ENCODE measurements at places on chromosomes 5 and 9.

DNA sequence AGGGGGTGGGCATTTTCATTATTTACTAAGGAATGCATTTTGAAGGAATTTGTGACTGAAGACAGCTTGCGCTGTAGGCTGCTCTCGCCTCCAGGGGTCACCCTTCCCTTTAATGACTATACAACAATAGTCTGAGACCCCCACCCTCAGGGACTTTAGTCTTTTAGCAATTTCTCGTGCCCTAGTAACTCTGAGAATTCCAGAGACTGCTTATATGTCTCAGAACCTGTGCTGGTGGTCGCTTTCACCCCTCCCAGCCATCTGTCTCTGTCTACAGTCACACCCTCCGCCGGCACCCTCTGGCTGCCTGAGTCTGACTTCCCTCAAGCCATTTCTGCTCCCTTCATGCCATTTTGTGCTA lies 671.4 kb downstream of the NR2F1-AS1 start:
- no peak for DNase-seq

- DNase-seq, result peak; percentile 28
Measured at GRCh38 chr9:33446240-33446945, 1.0 kb downstream of the AQP3 start.

DNA sequence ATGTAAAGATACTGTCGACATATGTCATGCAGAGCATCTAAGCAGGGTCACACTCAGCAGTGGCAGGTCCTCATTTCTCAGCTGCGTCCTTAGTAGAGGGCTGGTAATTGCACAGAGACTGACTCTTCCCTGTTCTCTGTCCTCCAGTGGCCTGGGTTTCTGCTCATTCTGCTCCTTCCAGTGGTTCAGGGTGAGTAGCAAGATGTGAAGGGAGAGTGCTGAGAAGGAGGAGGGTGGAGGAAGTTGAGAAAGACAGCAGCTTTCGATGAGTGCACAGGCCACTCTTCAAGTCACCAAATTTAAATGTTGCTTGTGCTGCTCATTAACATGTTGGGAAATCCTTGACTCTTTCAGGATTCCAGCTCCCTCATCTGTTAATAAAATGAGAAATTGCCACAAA lies 203.9 kb downstream of the FBXL7 start:
- no peak for DNase-seq

GRCh38 chr5:102794047-102794446 lies 38.9 kb downstream of the PAM start:
- DNase-seq, result no peak

DNA sequence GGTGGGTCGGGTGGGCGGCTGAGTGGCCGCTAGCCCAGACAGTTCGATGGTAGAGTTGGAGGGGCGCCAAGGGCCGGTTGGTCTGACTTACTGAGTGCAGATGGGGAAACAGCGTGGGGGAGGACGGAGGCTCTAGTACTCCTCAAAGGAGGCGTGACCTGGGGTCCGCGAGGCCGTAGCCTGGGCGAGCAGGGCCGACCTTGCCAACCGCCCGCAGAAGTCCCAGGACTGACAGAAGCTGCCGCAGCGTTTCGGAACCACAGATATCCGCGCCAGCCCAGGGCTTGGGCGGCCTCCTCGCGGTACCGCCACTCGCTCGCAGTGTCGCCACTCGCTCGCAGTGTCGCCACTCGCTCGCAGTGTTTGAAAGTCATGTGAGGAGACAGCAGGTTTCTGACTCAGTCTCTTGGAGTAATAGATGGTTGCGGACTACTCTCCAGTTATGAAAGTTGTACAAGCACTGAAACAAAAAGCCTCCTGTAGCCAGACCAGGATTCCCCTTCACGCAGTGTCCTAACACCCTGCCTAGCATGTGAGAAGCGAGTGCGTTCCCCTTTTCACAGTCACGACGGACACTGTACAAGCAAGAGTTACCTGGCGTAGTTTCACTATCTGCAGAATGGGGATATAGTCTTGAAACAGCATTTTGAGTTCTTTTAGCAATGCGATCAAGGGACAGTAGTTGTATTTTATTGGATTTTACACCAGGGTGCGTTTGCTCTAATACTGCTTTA lies 674 bp downstream of the TMEM38B start:
- peak; percentile 81 for DNase-seq

- no peak for DNase-seq
Measured at GRCh38 chr5:61687371-61687770, 355.3 kb downstream of the ZSWIM6 start.

GRCh38 chr5:179319741-179320281 lies 25.4 kb downstream of the ADAMTS2 start:
- peak; percentile 18 for DNase-seq

DNA sequence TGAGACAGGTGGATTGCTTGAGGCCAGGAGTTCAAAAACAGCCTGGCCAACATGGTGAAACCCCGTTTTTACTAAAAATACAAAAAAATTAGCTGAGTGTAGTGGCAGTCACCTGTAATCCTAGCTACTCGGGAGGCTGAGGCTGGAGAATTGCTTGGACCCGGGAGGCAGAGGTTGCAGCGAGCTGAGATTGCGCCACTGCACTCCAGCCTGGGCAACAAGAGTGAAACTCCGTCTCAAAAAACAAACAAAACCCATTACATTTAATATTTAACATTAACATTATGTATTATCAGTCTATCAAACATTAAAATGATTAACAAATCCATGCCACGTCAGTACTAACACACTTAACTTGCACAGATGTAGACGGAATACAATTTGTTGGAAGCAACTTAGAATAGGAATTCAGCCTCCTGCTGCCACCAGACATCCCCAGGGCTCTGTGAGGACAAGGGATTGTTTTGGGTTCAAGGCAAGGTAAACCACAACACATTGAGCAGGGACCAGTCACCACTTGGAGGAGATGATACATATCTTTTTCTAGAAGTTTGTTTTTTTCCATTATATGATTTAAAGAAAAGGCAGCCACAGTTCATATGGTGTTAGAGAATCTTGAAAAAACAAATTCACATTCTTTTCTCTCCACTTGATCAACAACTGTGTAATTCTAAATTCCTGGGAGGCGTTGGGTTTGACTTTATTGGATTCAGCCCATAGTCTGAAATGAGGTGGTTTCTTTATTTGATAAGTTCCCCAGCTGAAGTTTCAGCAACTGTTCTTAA lies 104.1 kb upstream of the BASP1 start:
- DNase-seq, result no peak

- DNase-seq, result no peak
Measured at GRCh38 chr5:78320401-78320800, 25.9 kb upstream of the AP3B1 start.

GRCh38 chr9:136244122-136244968 lies 1.3 kb downstream of the QSOX2 start:
- no peak for DNase-seq

DNA sequence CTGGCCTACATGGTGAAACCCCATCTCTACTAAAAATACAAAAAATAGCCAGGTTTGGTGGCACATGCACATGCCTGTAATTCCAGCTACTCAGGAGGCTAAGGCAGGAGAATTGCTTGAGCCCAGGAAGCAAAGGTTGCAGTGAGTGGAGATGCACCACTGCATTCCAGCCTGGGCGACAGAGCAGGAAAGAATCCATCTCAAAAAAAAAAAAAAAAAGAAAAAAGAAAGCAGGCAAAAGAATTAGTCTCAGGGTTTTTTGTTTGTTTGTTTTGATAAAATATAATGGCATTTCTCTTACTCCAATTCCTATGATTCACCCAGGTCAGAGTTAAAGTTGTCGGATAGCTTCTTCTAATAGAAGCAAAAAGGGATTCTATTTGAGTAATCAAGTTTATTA lies 67.0 kb upstream of the ATG10 start:
- no peak for DNase-seq

DNA sequence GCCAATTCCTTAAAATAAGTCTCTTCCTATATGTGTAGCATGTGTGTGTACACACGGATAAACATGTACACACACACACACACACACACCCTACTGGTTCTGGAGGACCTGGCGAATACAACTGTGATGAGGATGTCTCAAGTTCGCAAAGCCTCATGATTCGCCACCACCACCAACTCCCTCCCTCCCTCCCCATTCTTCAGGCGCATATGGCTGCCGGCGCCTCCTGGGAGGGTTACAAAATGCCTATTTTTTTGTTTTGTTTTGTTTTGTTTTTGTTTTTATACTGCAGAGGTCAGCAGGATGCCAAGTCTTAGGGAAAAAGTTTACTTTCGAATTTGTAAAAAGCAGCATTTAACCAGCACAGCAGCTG lies 88.0 kb downstream of the DAP start:
- DNase-seq, result no peak

- no peak for DNase-seq
Measured at GRCh38 chr9:112493393-112494137, 6.9 kb downstream of the KIAA1958 start.

- DNase-seq, result no peak
Measured at GRCh38 chr9:123358181-123358905, 2.3 kb downstream of the CRB2 start.

- no peak for DNase-seq
Measured at GRCh38 chr5:86442036-86442745, 175.6 kb upstream of the COX7C start.

GRCh38 chr9:123997665-123998277 lies 13.8 kb upstream of the LHX2 start:
- peak; percentile 68 for DNase-seq

GRCh38 chr9:128092199-128092977 lies 24.4 kb downstream of the SLC25A25 start:
- DNase-seq, result no peak

- DNase-seq, result no peak
Measured at GRCh38 chr9:18319918-18320445, 154.0 kb upstream of the ADAMTSL1 start.

DNA sequence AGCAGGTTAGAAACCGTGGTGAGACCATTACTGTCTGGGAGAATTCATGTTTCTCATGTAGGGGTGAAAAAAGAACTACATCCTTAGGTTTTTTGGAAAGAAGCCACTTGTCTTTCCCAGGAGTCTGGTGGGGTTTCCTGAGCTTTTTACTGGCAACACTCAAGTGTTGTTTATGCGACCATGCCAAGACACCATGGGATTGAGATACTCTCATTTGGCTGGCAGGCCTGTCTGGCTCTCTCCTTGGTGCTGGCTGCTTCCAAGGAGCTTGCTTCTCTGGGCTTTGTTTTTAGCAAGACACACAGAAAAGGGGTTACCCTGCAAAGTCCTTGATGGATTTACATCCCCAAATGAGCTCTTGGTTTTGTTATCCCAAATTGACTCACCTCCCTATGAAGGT lies 80.9 kb upstream of the ISL1 start:
- DNase-seq, result no peak

DNA sequence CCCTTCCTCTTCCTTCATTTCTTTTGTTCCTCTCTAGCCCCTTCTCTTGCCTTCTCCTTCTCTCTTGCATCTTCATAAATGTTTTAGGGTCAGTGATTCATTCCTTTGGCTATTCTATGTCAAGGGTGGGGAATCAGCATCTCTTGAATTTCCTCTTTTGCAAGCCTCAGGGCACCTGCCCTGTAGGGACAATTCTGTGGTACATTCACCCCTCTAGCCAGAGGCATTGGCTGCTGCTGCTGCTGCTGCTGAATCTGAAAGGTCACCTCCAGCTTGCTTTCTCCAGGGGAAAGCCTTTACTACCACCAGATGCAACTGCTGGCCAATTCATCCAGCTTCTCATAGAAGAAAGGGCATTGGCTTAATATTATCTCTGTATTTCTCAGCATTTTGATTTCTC lies 87.3 kb downstream of the INSYN2B start:
- DNase-seq, result no peak

GRCh38 chr9:20553558-20554149 lies 68.6 kb downstream of the MLLT3 start:
- DNase-seq, result no peak

- no peak for DNase-seq
Measured at GRCh38 chr9:89871871-89872331, 267.1 kb downstream of the GADD45G start.

DNA sequence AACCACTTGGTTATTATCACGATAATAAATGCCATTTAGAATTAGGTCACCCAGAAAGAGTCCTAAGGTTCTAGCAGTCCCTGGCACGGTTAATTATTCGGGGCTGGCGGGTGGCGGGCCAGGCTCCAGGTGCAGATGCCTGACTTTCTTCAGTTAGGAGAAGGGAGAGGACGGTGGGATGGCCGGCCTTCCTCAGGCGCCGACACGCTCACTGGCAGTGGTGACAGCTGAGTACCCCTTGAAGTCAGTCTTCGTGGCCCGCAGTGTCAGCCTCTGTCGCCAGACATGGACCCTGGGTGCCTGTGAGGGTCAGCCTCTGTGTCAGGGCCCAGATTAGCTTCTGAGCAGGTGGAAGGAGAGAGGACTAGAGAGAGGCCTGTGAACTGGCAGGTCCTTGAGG lies 21.1 kb upstream of the EXOC3 start:
- DNase-seq, result peak; percentile 33

GRCh38 chr5:96995419-96995818 lies 59.5 kb downstream of the LNPEP start:
- no peak for DNase-seq

Data from mucosa of descending colon (tissue), 3 donors.